ENCODE measurements at places on chromosomes 1 and 21.

- no peak for DNase-seq
Measured at GRCh38 chr1:54499360-54500106, 48.5 kb upstream of the ACOT11 start.

DNA sequence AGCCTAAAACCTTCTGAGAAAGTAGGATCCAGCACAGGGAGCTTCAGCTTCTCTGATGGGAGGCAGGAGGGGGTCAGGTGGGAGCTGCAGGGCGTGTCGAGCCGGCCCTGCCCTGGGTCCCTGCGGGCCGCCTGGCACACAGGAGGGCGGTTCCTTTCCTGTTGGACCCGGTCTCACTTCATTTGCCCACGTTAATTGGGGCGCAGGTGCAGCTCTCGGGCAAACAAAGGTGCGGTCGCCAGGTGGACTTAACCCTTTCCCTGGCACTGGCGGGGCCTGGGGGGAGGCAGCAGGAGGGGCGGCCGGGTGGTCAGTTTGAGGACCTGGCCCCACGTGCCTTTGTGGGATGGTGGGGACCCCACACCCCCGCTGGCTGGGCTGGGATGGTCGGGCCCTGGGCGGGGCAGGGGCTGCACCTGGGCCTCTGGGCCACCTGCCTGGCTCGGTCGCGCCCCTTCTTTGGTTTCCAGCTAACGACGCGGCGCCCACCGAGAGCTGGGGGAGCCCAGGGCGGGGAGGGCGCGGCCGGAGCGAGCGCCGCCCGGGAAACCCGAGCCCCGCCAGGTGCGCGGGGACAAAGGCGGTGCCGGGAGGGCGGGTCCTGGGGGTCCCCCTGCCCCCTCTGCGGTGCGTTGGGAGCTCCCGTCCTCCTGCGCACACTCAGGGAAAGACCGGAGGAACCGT, 20.8 kb upstream of the C1orf159 start:
- DNase-seq: peak; percentile 48

GRCh38 chr1:91555074-91555730, 54.6 kb downstream of the CDC7 start:
- DNase-seq: no peak

DNA sequence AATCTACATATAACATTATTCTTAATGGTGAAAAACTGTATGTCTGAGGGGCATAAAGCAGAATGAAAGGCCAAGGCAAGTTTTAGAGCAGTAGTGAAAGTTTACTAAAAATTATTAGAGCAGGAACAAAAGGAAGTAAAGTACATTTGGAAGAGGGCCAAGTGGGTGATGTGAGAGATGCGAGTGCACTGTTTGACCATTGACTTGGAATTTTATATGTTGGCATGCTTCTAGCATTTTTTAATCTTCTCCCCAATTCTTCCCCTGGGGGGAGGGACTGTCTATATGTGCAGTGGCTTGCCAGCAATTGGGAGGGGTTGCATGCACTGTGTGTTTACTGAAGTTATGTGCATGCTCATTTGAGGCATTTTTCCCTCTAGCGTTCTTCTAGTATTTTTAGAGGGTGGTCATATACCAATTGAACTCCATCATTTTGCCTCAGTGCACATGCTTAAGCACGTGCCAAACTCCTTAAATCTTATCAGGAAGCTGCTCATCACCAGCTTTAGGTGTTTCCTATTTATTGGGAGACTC, 36.1 kb upstream of the SLC5A9 start:
- no peak for DNase-seq

GRCh38 chr1:193310564-193310963, 124.2 kb upstream of the B3GALT2 start:
- peak; percentile 94 for DNase-seq

- DNase-seq: no peak
Measured at GRCh38 chr1:11434501-11434900, 44.5 kb upstream of the DISP3 start.

GRCh38 chr1:66775646-66776045, 23.4 kb downstream of the DYNLT5 start:
- DNase-seq: no peak

GRCh38 chr1:9108056-9108665, 20.7 kb downstream of the GPR157 start:
- DNase-seq: no peak

- DNase-seq: no peak
Measured at GRCh38 chr1:6599141-6599975, 3.3 kb downstream of the KLHL21 start.

GRCh38 chr1:53862507-53862906, 24.4 kb upstream of the NDC1 start:
- DNase-seq: no peak

GRCh38 chr1:25683731-25684130, 67.1 kb downstream of the MAN1C1 start:
- DNase-seq: no peak

DNA sequence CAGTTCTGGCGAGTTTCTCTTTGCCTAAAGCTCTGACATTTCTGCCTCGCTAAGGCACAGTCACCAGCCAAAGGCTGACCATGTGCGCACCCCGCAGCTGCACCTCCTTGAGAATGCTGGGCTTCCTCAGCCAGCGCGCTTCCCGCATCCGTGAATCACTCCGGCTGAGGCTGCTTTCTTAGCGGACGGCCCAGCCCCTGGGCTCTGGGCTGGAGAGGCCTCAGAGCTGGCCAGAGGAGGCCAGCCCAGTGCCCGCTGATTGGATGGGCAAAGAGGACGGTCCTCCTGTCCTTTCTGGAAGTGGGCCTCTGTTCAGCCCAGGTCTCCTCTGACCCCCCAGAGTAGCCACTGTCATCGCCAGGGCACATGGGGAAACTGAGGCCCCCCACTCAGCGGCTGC, 56.1 kb downstream of the PRDM16 start:
- DNase-seq: no peak

DNA sequence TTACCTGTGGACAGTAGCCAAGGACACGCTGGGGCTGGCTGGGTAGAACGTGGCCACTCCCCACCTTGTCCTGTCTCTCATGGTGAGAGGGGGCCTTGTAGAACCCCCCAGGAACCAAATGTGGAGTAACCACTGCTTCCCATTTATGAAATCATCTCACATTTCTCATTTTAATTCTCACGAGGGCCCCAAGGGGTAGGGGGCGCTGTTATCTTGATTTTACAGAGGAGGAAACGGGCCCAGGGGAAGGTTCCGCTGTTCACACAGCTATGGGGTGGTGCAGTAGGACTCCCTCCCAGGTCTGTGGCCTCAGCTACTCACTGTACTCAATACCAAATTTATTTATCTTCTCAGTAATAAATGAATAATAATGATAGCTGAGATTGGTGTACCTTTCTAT, 5.5 kb downstream of the SMPDL3B start:
- DNase-seq: no peak

DNA sequence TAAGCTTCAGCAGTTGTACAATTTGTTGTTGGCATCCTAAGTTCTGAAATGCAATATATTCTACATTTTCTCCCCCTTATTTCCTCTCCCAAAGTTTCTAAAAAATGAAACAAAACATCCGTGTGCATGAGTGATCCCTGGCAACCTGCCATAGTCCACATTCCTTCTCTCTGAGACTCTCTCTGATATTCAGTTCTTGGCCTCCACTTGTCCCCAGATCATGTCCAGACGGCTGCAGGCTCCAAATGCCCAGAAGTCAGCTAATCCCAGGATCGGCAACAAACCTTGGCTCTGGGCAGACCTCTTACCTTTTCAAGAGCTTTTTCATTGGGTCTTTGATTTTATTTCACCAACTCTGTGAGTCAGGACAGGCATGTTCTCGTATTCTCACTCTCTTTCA, 187.8 kb downstream of the ETS2 start:
- DNase-seq: no peak

- no peak for DNase-seq
Measured at GRCh38 chr21:44590311-44590721, 2.0 kb downstream of the KRTAP10-6 start.

DNA sequence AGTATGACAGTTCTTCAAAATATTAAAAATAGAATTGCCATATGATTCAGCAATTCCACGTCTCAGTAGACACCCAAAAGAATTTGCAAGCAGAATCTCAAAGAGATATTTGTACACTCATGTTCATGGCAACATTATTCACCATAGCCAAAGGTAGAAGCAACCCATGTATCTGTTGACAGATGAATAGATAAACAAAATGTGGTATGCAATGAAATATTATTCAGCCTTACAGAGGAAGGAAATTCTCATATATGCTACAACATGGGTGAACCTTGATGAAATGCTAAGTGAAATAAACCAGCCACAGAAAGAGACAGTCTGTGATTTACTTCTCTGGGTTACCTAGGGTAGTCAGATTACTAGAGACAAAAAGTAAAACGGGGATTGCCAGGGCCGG, 47.0 kb downstream of the NAV1 start:
- DNase-seq: no peak

DNA sequence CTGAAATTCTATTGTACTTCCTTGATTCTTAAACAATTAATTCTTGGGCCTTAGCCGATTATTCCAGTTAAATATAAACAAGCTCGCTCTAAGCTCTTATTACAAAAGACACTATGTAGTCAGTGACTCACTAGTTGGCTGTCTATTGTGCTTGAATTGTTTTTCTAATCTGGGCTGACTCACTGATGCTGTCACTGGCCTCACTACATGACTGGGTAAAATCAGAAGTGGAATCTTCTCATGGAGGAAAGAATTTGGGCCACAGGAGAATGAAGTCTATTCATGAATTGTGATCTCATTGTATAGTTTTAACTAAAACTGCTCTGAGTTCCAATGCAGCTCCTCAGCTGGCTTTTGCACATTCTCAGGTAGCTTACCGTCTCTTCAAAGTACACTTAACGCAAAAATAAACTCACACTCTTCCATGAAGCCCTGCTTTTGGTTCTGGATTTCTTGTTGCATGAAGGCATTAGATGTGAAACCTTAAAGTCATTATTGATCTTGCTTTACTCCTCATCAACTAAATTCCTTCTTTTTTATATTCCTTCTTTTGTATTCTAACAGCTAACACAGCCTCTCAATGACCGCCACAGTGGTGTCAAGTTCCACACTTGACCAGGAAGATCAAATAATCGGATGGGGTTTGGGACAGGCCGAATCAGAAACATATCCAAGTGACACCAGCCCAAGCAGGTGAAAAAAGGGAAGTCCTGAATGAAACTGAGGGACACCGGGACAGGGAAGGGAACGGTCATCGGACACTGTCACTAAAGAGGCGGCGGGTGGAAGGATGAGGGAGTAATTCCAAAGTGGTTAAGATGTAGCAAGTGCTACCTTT, 80.9 kb upstream of the LBR start:
- DNase-seq: no peak

DNA sequence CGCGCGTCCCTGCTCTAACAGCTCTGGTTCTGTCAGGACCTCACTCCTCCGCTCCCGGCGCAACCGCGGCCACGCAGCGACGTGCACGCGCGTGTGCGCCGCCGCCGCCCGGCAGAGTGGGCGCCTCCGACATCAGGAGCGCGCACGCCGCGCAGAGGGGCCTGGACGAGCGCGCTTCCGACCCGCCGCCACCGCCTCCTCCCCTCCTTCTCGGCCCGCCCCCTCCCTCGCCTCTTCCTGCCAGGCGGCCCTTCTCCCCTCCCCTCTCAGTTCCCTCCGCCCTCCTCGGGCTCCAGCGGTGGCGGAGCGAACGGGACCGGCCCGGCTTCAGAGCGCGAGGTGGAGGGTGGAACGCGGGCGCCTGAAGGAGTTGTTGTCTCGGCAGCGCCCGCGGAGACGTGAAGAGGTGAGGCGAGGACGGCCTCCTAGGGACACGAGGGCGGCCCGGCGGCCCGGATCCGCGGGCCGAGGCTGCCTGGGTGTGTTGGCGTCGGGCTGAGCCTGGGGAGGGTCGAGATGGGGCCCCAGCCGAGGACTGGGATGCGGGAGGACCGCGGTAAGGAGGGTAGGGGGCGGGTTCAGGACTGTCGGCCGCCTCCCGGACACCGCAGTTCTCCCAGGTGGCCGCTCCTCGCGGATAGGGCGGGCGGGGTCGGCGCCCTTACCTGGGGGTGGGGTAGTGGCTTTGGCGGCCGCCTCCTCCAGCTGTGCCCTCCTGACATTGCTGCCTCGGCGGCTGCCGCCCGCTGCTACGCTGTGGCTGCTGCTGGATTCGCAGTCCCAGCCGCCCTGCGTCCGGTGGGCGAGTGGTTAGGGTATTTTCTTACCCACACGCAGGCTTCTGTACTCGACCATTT, at the start of gene RABGAP1L:
RABGAP1L (plus strand) TSS at position 269 of the 857 bp plus-strand sequence.
- DNase-seq: peak; percentile 71

DNA sequence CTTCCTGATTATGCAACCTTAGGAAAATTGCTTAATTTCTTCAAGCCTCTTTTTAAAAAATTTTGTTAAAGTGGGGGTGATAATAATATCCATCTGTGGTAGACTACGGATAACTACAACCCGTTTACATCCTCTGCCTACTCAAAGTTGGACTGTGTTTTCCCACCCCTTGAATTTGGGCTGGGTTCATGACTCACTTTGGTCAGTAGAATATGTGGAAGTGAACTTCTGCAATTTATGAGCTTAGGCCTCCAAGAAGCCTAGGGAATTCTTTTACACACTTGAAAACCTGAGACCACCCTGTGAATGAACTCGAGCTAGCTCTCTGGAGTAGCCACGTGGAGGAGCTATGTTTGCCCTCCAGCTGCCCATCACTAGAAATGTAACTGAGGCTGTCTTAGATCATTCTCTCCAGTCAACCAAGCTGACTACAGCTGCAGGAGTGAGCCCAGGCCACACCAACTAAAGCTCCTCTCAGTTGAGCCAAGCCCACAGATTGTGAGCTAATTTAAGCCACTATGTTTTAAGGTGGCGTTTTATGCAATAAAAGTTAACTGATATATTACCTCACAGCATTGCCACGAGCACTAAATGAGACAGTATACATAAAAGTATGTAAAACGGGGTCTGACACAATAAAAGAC, 29.6 kb upstream of the CACHD1 start:
- DNase-seq: no peak

- DNase-seq: no peak
Measured at GRCh38 chr1:203090421-203091198, 4.8 kb upstream of the MYOG start.

- no peak for DNase-seq
Measured at GRCh38 chr1:44822981-44823451, 14.7 kb downstream of the BTBD19 start.

DNA sequence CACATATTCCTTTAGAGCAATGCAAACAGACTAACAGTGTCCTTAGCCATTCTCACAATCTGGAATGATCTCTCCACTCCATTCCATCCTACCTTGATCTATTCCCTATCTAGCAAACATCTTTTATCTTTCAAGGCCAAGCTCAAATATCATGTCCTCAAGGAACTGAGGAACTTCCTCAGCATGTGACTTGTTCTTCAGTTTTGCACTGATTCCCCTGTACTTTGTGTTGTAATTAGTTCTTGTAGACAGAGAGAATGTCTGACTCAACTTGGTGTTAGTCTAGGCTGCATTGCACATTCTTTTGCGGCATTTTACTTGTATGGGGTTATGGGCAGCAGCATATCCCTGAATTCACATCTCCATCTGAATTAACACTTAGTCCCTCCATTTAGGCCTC, 31.5 kb upstream of the GJA5 start:
- no peak for DNase-seq

- DNase-seq: no peak
Measured at GRCh38 chr1:152047730-152048415, 11.1 kb upstream of the S100A11 start.

Measured in NCI-H1417 treated with DMSO at 0.1 percent for 48 hours (cell line).